Foreskin keratinocyte (primary cell): ENCODE measurements at places on chromosomes 13 and 19.

DNA sequence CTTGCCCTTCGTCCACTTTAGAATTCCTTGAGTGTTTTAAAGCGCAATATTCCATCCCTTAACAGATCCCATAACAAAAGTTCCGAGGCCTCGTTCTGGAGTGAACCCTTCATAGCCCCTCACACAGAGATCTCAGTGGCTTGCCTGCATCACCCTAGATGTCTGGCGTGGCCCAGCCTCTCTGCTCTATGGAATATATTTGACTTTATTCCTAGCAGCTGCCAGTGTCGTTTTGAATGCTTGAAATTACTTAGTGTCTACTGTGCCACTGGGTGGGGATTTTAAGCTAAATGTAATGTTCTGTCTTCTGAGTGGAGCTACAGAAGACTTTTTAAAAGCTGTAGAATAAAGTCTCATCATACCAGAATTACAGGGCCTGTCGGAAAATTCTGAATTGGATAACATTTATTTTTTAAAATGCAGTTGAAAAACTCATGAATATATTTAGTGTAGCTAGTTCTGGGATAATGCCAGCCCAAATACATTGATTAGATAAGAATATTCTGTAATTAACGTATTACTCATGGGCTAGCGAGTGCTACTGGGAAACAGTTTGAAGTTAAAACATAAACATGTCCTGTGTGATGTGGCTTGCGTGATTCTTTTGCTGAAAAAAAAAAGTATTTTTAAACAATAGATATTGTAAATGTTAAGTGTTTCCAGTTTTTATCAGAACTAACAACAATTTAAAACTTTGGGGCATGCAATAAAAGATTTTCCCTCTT lies 111.8 kb downstream of the ESD start:
- DNase-seq: no peak

DNA sequence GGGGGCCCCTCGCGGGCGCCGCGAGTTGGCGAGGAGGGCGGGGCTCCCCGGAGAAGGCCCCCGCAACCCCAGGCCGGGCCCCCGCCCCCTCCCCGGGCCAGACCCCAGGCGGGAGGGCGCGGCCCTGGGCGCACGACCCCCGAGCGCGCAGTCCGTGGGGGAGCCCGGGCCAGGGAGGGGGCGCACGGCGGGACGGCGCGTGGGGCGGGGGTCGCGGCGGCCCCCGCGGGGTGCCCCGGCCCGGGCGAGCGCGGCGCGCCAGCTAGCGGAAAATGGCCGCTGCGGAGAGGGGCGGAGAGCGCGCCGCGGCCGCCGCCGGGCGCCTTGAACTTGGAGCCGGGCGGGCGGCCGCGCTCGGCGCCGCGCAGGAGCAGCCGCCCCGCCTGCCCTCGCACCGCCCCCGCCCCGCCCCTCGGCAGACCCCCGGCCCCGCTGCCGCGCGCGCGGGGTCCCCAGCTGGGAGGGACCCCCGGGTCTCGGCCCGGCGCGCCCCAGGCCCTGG lies 6.4 kb upstream of the NFIC start:
- no peak for DNase-seq

- DNase-seq: no peak
Observed at GRCh38 chr19:5890099-5890498, 13.5 kb downstream of the NDUFA11 start.

DNA sequence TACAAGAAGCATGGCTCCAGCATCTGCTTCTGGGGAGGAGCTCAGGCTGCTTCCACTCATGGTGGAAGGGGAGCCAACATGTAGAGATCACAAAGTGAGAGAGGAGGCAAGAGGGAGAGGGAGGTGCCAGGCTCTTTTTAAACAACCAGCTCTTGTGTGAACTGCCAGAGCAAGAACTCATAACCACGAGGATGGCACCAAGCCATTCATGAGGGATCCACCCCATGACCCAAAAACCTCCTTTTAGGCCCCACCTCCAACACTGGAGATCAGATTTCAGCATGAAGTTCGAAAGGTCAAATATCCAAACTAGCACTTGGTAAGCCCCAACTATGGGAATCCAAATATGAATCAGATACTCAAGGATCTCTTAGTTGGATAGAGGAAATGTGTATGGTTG lies 131.2 kb downstream of the RXFP2 start:
- DNase-seq: no peak

GRCh38 chr19:8612807-8613171 lies 2.3 kb upstream of the ADAMTS10 start:
- DNase-seq: no peak

- DNase-seq: peak; percentile 91
Observed at GRCh38 chr19:27793128-27793643, 1419.8 kb downstream of the UQCRFS1 start.

DNA sequence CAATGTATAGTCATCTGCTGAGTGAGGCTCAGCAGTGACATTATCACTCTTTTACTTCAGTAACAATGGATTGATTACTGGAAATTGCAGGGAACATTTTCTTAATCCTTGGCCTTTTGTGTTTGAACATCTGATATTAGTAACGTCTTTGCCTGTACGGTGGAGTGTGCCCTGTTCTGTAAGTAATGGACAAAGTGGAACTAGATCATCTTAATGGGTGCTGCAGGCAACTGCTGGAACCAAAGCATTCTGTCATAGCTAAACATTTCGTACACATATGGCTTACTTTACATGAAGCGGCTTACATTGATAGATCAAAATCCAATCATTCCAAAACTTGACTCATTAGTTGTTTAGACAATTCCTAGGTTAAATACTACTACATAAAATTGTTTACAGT lies 114.1 kb downstream of the MYO16 start:
- no peak for DNase-seq

- no peak for DNase-seq
Observed at GRCh38 chr13:23947893-23948292, 50.6 kb upstream of the C1QTNF9B start.

GRCh38 chr13:79919091-79919490 lies 421.8 kb downstream of the SPRY2 start:
- DNase-seq: no peak

DNA sequence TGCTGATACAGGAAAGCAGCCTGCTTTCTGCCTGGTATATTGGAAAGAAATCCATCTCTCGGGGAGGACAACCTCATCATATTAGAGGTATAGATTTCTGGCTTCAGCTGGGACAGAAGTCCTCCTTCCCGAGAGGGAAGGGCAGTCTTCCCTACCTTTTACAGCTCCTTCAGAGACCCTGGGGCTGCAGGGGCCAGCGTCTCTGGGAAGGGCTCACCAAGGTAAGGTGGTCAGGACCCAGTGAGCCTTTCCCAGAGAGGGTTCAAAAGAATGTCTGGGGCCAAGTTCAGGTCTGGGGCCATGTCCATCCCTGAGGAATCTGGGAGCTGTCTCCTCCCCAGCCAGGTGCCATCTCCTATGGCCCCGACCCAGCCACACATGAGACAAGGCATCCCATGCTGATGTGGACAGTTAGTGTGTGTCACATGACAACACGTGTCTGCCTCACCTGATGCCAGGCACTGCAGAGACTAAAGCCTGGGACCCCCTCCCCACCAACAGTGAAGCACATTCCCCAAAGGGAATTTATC lies 136.4 kb downstream of the URI1 start:
- DNase-seq: no peak

- DNase-seq: no peak
Observed at GRCh38 chr19:50982186-50982585, 1.5 kb downstream of the KLK7 start.

GRCh38 chr13:20197361-20197834 lies 4.7 kb upstream of the GJB2 start:
- DNase-seq: no peak

GRCh38 chr19:29514525-29515232 lies 11.1 kb upstream of the VSTM2B start:
- DNase-seq: peak; percentile 2

- DNase-seq: no peak
Observed at GRCh38 chr13:111216166-111216960, 101.3 kb downstream of the ARHGEF7 start.

- DNase-seq: no peak
Observed at GRCh38 chr13:26968431-26969341, 202.9 kb downstream of the USP12 start.

DNA sequence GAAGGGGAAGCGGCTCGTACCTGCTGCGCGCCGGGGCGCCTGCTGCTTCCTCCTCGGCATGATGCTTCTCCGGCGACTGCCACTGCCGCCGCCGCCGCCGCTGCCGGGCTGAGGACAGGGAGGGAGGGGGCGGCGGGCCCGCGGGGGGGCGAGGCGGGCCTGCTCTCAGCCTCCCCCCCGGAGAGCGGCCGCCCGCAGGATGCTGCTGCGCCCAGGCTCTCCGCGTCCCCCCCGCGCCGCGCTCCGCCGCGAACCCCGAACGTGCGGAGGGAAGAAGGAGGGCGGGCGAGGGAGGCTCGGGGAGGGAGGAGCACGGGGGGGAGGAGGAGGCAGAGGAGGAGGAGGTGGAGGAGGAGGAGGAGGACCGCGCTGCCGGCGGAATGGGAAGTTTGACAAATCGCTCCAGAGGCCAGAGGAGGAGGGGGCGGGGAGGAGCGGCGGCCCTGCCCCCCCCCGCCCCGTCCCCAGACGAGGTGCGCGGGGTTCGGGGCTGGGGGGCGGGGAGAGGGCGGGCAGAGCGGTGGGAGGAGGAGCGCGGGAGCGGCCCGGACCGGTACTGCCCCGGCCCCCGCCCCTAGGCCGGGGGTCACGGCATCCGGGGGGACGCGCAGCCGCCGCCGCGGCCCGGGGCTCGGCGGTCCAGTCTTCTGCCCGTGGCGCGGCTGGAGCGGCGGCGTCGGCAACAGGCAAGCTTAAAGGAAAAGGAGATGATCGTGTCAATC lies at the start of gene TSHZ3:
Gene TSHZ3 (minus strand): TSS at position 277 of the 722 bp plus-strand sequence. CDS start 217 bp downstream, at position 60.
- peak; percentile 77 for DNase-seq

GRCh38 chr13:33256148-33256840 lies 29.3 kb downstream of the STARD13 start:
- DNase-seq: no peak

DNA sequence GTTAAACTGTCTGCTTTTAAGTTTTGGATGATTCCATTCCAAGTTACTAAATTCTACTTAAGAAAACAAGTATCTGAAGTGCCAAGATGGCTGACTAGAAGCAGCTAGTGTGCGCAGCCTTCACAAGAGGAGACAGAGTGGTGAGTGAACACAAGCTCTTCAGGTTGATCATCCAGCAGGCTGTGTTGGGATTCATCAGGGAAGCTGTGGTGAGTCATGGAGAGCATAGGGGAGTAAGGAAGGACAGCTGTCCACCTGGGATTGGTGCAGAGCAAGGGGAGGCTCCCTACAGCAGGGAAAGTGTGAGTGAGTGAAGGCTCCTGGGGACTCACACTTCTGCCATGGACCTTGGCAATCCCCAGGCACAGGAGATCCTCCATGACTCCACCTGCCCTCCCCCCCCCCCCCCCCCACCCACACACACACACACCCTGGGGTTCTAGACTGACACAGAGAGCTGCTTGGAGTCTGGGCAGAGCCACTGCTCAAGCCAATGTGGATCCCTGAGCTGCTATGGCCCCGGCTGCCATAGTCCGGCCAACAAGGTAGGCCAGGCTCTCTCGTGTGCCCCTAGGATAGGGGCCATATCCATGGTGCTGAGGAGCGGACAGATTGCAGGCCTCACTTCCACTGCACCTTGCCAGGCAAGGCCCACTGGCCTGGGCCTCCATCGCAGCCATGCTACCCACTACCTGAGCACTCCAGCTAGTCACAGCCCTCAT lies 23.5 kb downstream of the SLC25A15 start:
- DNase-seq: peak; percentile 38

DNA sequence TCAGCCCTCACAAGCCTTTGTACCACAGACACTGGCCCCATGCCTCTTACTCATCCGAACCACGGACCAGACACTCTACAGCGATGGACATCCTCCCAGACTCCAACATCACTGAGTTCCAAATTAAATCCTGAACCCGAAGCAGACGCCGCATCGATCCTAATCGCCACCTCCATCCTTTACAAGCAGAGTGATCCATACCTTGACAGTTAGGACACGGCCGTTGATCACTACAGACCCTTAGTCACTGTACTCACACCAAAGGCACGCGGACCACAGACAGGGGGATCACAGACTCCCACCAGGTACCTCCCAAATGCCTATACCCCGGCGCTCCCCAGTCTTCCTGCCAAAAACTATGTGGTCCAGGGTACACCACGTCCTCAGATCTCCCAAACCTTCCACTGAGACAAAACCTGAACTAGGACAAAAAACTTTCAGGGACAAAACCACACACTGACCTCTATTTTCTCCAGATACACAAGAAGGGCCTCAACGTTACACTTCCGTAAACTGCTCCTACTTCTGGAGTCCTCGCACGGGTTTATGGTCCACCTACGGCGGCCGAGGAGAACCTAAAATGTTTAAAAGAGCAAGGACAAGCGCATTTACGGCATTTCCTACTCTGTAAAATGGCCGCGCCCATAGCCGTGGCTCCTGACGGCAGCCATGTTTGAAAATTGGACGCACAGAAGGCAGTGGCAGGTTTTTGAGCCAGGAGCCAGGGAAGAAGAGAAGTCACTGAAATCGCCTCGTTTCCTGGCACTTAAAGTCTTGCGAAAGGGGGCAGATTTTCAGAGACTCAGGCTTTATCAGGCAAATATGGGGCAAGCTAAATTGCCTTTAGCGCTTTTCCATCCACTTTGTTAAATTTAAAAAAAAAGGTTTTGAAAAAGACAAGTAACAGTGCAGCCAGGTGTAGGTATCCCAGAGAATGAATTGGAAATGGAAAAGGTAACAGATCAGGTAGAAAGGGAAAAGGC lies at the start of gene ZNF350:
Gene ZNF350 (minus strand): TSS at position 532 of the 983 bp plus-strand sequence. CDS start 12,480 bp downstream, outside the sequence.
- DNase-seq: peak; percentile 77

DNA sequence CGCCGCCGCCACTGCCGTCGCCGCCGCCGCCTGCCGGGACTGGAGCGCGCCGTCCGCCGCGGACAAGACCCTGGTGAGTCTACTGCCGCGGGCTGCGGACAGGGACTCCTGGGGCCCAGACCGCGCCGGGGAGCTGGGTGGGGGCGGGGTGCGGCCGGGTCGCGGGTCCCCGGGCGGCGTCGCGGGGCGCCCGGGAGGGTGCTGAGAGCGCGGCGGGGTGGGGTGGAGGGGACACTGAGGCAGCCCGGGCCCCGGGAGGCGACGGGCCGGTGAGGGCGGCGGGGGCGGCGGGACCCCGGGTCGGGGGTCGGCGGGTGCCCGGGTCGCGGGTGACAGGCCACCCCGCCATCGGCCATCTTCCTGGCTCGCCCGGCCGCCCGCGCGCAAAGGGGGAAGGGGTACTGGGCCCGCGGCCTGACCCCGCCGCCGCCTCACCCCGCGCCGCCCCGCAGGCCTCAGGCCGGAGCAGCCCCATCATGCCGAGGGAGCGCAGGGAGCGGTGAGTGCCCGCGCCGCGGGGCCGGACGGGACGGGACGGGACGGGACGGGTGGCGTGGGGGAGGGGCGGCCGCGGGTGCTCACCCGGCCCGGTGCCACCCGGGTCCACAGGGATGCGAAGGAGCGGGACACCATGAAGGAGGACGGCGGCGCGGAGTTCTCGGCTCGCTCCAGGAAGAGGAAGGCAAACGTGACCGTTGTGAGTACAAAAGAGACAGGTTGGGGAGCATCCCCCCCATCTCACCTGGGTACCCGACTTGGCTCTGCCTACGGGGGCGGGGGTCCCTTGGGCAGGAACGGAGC lies 489 bp downstream of the CCNE1 start:
- no peak for DNase-seq

DNA sequence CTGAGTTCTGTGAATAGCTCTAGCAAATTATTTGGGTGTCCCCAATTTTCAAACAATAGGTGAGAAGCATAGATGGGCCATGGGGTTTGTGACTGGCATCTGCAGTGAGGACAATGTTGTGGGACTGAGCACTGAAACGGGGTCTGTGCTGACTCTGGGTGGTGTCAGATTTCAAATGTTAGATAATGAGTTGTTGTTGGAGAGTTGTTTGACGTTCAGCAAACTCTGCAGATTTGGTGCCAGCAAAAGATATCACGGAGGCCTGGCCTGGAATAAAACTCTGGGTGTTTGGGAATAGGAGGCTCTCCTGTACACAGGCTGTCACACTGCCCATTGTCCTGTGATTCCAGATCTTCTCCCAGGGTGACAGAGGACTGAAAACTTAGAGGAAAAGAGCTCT lies 2.9 kb downstream of the ZNF90 start:
- DNase-seq: no peak

GRCh38 chr19:31515931-31516330 lies 166.7 kb upstream of the TSHZ3 start:
- no peak for DNase-seq
